ENCODE measurements at places on chromosomes 5 and 9. TPM values are rescaled to one million over a fixed set of nuclear protein-coding genes. Genes with fewer than 3 reads are reported as not detected.

The ARHGEF39 gene
- 3.2 TPM for polyA plus RNA-seq

The MYOT gene
- polyA plus RNA-seq = 14.8 TPM

The SLC25A2 gene
- not detected for polyA plus RNA-seq

The PLAC8L1 gene
- polyA plus RNA-seq = not detected

The SNCAIP gene
- 2.0 TPM for polyA plus RNA-seq

The PIP5KL1 gene
- polyA plus RNA-seq = 3.3 TPM

The AIF1L gene
- polyA plus RNA-seq = 7.2 TPM

The FOXB2 gene
- polyA plus RNA-seq = not detected

- H3K4me3 ChIP-seq = no peak overlapping the region
- no peaks in the 10 kb centered on the region for H3K36me3 ChIP-seq
- H3K27ac ChIP-seq = no peak overlapping the region
- no peak for DNase-seq
- H3K4me1 ChIP-seq = peaks cover 4% of the 10 kb centered on the region
Observed at GRCh38 chr9:16484744-16485143, 385.7 kb downstream of the BNC2 start.

- DNase-seq = no peak
- H3K4me1 ChIP-seq = no peaks in the 10 kb centered on the region
- H3K27me3 ChIP-seq = no peaks in the 10 kb centered on the region
- H3K4me3 ChIP-seq = no peak overlapping the region
- no peak overlapping the region for H3K27ac ChIP-seq
Observed at GRCh38 chr5:39808656-39809055, 383.9 kb upstream of the DAB2 start.

- DNase-seq = no peak
- H3K27ac ChIP-seq = no peak overlapping the region
- H3K36me3 ChIP-seq = no peaks in the 10 kb centered on the region
- H3K4me3 ChIP-seq = no peak overlapping the region
- H3K4me1 ChIP-seq = peaks cover 9% of the 10 kb centered on the region
Observed at GRCh38 chr9:4997631-4998030, 12.6 kb downstream of the JAK2 start.

- no peaks in the 10 kb centered on the region for H3K27me3 ChIP-seq
- DNase-seq = peak; percentile 34
- H3K36me3 ChIP-seq = no peaks in the 10 kb centered on the region
- H3K4me3 ChIP-seq = no peak overlapping the region
Observed at GRCh38 chr5:169647566-169647965, 10.5 kb downstream of the DOCK2 start.

DNA sequence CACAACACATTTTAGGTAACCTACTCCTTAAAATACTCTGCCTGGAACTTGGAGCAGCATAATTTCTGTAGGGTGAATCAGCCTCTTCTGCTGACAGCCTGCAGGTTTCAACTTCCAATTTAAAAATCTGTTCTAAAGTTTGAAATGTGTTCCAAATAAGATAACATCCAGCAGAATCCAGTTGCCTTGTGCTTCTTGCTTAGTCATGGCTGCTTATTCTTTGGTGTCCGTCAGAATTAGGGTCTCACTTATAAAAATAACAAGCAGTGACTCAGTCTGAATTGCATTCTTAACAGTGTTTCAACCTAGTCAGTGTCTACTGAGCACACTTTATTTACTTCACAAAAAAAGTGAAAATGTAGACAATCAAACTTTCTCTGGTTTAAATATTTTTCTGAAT is 3.7 kb downstream of the CDH6 start:
- H3K4me1 ChIP-seq = peaks cover 4% of the 10 kb centered on the region
- no peak for DNase-seq
- H3K27ac ChIP-seq = peak overlapping the region; percentile 26
- no peaks in the 10 kb centered on the region for H3K36me3 ChIP-seq
- H3K4me3 ChIP-seq = no peak overlapping the region
- H3K27me3 ChIP-seq = peaks cover 35% of the 10 kb centered on the region

- no peaks in the 10 kb centered on the region for H3K4me1 ChIP-seq
- DNase-seq = peak; percentile 51
- no peak overlapping the region for H3K27ac ChIP-seq
- no peak overlapping the region for H3K4me3 ChIP-seq
- no peaks in the 10 kb centered on the region for H3K36me3 ChIP-seq
Observed at GRCh38 chr5:164013077-164013670, 507.8 kb downstream of the MAT2B start.

DNA sequence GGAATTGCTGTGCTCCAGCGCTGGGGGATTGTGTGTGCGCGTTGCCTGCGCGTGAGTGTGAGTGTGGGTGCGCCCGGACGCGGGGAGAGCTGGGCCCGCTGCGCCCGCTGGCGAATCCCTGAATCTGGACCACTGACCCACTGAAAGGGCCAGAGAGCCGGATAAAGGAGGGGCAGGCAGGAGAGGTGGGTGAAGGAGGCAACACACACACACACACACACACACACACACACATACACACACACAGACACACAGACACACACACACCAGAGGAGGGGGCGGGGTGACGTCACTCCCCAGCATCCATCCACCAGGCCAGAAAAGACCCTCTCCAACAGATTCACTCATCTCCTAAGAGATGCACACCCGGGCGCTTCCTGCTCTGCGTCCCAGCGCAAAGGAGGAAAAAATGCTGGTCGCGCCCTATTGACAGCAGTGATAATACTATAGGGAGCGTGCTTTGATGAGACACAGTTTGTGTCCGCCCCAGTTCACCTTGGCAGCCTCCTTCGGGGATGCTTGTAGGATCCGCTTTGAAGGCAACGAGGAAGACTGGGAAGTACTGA is 1059.1 kb upstream of the DMAC1 start:
- no peak overlapping the region for H3K27ac ChIP-seq
- peak overlapping the region; percentile 69 for H3K4me3 ChIP-seq
- H3K36me3 ChIP-seq = no peaks in the 10 kb centered on the region
- DNase-seq = no peak
- H3K27me3 ChIP-seq = no peaks in the 10 kb centered on the region
- peaks cover 16% of the 10 kb centered on the region for H3K4me1 ChIP-seq

DNA sequence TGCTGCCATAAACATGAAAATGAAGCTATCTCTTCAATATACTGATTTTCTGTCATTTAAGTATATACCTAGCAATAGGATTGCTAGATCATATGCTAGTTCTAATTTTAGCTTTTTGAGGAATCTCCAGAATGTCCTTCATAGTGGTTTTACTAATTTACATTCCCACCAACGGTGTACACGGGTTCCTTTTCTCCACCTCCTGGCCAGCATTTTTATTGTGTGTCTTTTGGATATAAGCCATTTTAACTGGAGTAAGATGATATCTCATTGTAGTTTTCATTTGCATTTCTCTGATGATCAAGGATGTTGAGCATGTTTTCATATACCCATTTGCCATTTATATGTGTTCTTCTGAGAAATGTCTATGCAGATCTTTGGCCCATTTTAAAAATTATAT is 446.5 kb downstream of the GABRG2 start:
- H3K4me1 ChIP-seq = no peaks in the 10 kb centered on the region
- no peak for DNase-seq
- H3K27ac ChIP-seq = no peak overlapping the region
- no peaks in the 10 kb centered on the region for H3K27me3 ChIP-seq
- no peaks in the 10 kb centered on the region for H3K36me3 ChIP-seq

DNA sequence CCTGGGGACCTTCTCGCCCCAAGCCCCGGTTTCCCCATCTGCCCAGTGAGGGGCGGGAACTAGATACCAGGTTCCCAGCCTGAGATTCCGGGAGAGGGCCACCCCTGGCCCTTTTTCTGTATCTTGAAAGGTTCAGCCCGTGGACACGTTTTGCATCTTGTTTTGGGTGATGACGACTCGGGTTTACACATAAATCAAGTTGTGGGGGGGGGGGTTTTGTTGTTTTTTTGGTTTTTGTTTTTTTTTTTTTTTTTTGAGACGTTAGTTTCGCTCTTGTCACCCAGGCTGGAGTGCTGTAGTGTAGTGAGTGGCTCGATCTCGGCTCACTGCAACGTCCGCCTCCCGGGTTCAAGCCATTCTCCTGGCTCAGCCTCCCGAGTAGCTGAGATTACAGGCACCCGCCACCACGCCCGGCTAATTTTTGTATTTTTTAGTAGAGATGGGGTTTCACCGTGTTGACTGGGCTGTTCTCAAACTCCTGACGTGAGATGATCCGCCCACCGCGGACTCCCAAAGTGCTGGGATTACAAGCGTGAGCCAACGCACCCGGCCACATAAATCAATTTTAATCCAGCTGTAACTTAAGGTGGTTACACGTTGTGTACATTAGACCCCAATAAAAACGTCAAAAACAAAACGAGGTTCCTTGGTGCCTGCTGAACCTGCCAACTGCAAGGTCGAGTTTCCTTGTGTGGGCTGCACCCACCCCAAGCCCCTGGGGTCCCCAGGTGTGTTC is 1.1 kb upstream of the BRD3 start:
- peak overlapping the region; percentile 100 for H3K27ac ChIP-seq
- DNase-seq = peak; percentile 29
- H3K4me3 ChIP-seq = peak overlapping the region; percentile 84
- peaks cover 16% of the 10 kb centered on the region for H3K4me1 ChIP-seq
- H3K36me3 ChIP-seq = no peaks in the 10 kb centered on the region
- peaks cover 25% of the 10 kb centered on the region for H3K27me3 ChIP-seq

- no peak for DNase-seq
- H3K36me3 ChIP-seq = no peaks in the 10 kb centered on the region
- H3K27me3 ChIP-seq = no peaks in the 10 kb centered on the region
- H3K4me1 ChIP-seq = peaks cover 7% of the 10 kb centered on the region
- no peak overlapping the region for H3K4me3 ChIP-seq
Observed at GRCh38 chr9:68983522-68984424, 30.1 kb downstream of the PRKACG start.

GRCh38 chr5:55149308-55149795 is 10.6 kb upstream of the GPX8 start:
- H3K27me3 ChIP-seq = no peaks in the 10 kb centered on the region
- DNase-seq = no peak
- H3K36me3 ChIP-seq = no peaks in the 10 kb centered on the region
- no peak overlapping the region for H3K27ac ChIP-seq
- no peak overlapping the region for H3K4me3 ChIP-seq

DNA sequence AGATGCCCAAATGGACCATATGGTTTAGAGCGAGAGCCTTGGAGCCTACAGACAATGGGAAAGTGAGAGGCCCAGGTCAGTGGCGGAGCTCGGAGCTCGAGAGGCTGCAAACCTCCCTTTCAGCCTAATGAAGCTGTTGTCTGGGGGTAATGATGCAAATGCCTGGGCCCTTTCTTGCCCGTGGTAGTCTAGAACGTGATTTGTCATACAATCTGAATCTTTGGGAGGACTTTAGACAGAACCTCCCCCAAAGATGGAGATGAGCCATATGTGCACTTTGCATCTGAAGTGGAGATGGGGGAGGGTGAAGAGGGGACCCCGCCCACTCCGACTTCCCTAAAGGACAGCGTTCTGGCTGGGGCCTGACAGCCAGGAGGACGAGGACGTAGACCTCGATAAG is 10.3 kb upstream of the NEUROG1 start:
- peaks cover 4% of the 10 kb centered on the region for H3K27me3 ChIP-seq
- DNase-seq = no peak
- H3K27ac ChIP-seq = no peak overlapping the region
- no peaks in the 10 kb centered on the region for H3K36me3 ChIP-seq
- no peak overlapping the region for H3K4me3 ChIP-seq

- peaks cover 27% of the 10 kb centered on the region for H3K36me3 ChIP-seq
- no peak for DNase-seq
- H3K4me1 ChIP-seq = peaks cover 74% of the 10 kb centered on the region
- H3K27me3 ChIP-seq = no peaks in the 10 kb centered on the region
- H3K4me3 ChIP-seq = peak overlapping the region; percentile 53
Observed at GRCh38 chr5:141514330-141515133, 25.7 kb downstream of the PCDHGC5 start.

DNA sequence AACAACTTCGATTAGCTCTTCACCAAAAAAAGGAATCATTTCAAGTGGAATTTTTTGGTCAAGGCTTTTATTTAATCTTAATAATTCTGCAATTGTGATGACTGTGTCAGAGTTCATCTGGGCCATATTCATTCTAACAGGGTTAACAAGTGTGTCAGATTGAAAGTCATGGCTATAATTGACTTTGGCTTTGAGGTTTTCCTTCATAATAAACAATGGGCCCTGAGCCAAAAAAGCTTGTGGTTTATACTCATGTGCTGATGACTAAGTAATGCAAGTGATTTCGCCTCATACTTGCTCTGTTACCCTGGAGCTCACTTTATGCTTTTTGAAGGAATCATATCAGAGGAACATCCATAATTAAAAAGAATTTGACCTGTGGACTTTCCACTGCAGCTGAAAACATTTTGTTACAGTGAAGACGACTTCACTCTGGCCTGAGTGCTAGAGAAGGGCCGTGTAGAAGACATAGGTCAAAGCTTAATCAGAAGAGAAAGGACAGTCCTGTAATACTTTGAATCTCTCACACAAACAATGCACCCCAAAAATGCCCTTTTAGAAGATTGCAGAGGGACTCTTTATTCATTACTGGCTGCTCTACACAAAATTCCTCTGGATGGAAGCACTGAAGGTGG is 101.7 kb downstream of the GDNF start:
- peaks cover 8% of the 10 kb centered on the region for H3K36me3 ChIP-seq
- peaks cover 12% of the 10 kb centered on the region for H3K4me1 ChIP-seq
- peak overlapping the region; percentile 29 for H3K27ac ChIP-seq
- DNase-seq = peak; percentile 60
- H3K27me3 ChIP-seq = no peaks in the 10 kb centered on the region

GRCh38 chr5:95620030-95620869 is at the start of gene GPR150:
Gene GPR150 (plus strand): TSS chr5:95620087. CDS start chr5:95620276, 189 bp downstream.
- peaks cover 32% of the 10 kb centered on the region for H3K4me1 ChIP-seq
- no peaks in the 10 kb centered on the region for H3K36me3 ChIP-seq
- peaks cover 19% of the 10 kb centered on the region for H3K27me3 ChIP-seq
- H3K27ac ChIP-seq = peak within 1 kb of the TSS; percentile 81
- DNase-seq = peak; percentile 65

DNA sequence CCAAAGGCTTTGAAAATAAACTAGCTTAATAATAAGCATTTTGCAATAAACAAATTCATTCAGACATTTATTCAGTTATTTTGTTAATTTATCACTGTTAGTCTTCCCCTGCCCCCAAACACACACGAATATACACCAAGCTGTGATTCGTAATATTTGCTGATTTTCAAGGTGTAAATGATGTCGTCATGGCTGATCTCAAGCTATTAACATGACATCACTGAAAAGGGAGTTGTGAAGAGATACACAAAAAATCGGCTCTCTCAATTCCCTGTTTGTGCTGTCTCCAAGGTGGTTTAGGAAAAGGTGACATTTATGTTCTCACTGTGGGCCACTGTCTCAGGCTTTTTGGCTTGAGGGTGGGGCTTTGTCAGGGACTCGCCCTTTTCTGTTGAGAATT is 413.3 kb downstream of the CDH9 start:
- no peak overlapping the region for H3K4me3 ChIP-seq
- no peaks in the 10 kb centered on the region for H3K36me3 ChIP-seq
- no peak for DNase-seq
- no peaks in the 10 kb centered on the region for H3K27me3 ChIP-seq

All from stomach (tissue), 19 donors.